ENCODE measurements at places on chromosomes 4 and X.
A peak's percentile ranks its signal among the peaks of the same experiment; 100 is the strongest.

- DNase-seq, result no peak
Observed at GRCh38 chr4:114922592-114922933, 190.9 kb downstream of the NDST4 start.

DNA sequence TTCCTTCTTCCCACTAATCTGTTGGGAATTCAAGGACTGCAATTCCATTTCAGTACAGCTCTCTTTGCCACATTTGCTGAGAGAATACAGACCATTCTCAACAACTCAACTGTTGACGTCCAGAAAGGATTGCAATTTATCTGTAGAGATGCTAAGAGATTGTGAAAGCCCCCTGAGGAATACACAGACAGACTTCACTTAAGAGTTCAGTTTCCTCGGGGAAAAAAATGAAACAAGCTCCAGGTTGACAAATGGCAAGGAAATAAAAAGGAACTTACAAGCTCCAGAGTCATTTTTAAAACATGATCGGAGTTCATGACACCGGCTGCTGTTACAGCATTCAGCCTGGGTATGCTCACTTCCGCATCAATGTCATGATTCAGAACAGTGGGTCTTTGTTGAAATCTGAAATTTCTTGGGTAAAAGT is 13.8 kb downstream of the TLR10 start:
- no peak for DNase-seq

DNA sequence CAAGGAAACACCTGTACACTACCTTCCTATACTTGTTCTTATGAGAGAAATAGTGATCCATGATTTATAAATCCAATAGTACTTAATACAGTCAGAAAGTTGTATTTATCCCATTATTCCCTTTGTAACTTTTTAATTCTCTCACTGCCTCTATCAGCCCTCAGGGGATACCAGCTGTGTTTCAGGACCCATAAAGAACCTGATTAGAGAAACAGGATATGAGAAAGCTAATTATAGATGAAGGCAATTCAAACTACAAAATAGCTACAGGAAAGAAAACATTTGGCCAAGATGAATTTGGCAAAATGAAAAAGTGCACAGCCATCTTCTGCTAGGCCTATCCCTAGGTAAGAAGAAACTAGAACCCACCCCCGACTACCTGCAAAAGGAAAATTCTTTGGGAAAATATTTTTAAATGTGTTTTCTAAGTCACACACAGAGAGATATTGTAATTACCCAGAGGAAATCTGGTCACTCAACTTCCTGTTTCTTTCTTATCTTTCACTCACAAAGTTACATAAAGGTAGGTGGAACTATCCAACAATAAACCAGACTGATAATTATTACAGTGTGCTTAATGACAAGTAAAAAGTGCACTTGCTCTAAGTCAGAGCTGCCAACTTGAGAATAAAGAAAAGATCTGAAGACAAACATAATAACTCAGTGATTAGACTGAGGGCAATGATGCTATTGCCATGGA is 836.5 kb upstream of the HTR2C start:
- DNase-seq, result no peak

GRCh38 chr4:165301833-165302232 is 25.6 kb upstream of the MSMO1 start:
- DNase-seq, result no peak

- no peak for DNase-seq
Observed at GRCh38 chr4:145520172-145520571, 38.5 kb downstream of the SMAD1 start.

DNA sequence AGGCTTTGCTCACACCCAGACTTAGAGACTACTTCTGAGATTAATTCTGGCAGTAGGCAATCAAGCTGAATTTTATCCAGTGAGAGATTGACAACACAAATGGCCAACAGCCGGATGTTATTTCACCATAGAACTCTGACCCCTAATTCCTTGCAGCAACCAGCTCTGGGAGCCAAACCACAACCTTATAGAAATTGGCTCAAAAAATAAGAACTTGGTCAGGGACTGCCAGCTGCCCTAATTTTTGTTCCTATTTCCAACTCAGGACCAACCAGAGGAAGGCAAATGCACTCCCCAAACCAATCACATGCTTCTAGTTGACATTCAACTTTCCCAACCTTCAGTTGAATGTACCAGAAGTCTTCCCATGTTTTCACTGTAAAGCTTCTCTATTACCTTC is 269.7 kb downstream of the HS3ST1 start:
- DNase-seq, result no peak

DNA sequence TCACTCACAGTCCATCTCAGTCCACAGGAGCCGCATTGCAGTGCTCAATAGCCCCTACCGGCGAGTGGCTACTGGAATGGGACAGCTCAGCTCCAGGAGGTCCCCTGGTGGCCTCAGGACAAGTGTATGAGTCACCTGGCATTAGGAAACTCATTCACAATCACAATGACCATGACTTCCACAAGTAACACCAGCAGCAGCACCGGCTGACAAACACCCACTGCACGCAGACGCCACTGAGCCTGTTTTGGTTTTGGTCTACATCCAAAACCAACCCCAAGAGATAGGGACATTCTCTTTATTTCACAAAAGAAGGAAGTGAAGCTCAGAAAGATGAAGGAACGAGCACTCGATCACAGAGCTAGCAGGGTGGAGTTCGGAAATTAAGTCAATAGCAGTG is 8.1 kb downstream of the JAKMIP1 start:
- DNase-seq, result no peak

DNA sequence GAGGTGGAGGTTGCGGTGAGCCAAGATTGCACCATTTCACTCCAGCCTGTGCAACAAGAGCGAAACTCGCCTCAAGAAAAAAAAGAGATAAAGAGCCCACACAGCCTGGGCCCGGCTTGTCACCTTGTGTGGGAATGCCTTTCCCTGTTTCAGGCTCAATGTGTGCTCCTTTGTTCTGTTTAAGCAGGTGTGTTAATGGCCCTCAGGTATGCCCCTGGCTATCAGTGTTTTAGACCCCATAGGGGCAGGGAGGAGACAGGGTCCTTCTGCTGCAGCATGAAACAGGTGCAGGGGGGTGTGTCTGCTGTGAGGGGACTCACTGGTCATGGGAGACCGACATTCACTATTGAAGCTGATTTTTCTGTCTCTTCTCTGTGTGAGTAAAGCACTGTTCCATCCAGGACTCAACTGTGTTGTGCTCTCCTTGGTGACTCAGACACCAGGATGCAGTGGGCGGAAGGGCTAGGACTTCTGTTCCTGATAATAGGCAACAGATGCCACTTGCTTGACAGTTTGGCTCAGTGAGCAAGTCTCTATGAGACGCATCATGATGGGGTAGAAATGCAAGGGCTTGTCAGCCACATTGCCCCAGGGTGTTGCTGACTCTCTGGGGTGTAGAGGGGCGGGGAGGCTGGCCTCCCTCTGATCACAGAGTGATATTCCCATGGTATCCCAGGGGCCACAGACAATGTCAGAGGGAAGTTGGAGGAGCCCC is 15.6 kb upstream of the LAP3 start:
- peak; percentile 0 for DNase-seq

- no peak for DNase-seq
Observed at GRCh38 chr4:175891851-175892250, 79.8 kb upstream of the GPM6A start.

- no peak for DNase-seq
Observed at GRCh38 chrX:31483336-31483735, 411.5 kb upstream of the FTHL17 start.

DNA sequence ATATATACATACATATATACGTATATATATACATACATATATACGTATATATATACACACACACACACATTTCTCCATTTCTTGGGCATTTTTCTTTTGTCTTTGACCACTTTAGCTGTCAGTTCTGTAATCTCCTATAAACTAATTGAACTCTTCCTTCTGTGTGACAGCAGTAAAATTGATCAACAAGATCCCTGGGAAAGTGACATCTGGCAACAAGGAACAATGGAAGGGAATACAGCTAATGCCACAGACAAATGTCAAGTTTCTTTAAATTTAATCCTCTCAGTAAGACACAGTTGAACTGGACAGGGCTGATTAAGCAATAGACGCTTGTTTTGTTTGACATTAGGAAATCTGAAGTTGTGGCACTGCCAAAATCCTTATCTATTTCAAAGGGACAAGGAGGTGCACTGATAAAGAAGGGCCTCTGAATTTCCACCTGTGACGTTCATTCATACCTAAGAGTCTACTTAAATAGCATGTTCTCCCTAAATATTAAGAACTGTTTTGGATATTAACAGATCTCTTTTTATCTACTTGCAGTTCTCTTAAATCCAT is 126.9 kb downstream of the RNF150 start:
- DNase-seq, result no peak

GRCh38 chr4:1809754-1810502 is 16.8 kb downstream of the FGFR3 start:
- peak; percentile 48 for DNase-seq

DNA sequence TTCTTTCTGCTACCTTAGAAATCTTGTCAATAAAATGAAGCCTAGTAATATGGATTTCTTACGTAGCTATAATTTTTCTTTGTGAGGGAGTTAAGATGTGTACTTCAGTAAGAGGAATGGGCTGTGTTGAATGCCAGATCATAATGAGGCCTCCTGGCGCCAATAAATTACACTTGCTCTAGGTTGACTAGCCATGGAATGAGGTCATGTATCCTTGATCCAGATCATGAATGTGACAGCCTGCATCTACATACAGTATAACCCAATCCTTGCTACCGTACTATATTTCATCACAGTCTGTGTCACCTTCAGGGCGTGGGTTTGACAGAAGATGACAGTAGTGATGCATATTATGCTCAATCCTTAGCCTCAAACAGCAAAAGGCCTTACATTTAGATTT is 36.2 kb downstream of the NHS start:
- DNase-seq, result no peak

DNA sequence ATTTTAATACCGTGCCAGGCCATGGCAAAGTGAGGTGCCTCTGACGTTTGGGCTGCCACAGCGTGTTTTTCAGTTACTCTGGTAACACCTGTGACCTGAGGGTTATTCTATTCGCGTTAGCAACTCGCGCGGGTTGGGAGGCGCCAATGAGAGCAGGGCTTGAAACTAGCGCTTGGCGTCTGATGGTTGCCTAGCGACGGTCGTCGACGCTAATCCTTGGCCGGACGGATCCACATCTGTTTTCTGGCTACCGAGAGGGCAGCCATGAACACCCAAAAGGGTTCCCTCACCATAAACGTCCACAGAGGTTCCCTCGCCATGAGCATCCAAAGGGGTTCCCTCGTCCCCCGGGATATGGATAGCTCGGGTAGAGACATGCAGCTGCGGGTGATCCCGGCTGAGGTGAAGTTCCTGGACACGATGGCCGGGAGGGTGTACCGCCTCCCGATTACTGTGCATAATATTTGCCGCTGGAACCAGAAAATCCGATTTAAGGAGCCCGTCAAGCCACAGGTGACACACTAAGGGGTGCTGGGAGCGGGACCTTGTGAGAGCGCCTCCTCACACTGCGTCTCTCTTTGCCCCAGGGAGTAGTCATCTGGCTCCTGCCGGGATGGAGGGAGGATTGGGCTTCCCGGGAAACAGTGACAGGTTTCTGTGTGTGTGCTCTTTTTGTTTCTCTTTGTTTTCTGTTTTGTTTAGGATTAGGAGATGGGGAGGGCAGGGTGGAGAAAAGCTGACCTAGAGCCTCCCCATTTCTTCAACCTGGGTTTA is at the start of gene CFAP47:
CFAP47 (plus strand) TSS at position 199 of the 774 bp plus-strand sequence; CDS start at position 265, 66 bp downstream.
- DNase-seq, result no peak

- DNase-seq, result no peak
Observed at GRCh38 chr4:78379040-78379439, 172.5 kb upstream of the ANXA3 start.

DNA sequence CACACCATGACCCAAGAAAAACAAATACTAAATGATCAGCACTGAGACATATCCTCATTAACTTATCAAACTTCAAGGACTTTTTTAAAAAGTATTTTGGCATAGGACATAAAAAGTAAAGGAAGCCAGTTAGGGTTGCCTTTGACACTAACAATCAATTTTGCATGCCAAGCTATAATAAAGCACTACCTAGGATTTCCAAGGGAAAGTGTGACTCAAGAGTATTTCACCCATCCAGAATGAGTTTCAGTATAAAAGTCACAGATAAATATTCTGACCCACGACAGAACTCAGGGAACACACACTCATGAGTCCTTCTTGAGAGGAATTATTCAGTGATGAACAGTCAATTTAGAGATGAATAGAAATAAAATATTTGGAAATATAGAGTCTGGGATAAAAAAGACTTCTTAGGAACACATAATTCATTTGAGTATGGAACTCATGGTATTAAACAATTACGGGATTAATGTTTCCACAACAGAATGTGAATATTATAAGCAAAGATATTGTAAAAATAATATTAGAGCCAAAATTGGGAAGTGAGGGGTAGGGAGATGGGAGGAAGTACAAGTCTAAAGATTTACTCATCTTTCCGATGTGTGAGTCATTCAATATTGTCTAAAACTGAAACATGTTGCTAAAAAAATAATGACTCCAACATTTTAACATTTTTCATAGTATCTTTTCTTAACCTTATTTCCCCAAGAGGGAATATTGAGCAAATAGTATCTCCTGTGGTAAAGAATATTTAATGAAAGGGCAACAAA is 143.5 kb upstream of the LNX1 start:
- DNase-seq, result no peak

DNA sequence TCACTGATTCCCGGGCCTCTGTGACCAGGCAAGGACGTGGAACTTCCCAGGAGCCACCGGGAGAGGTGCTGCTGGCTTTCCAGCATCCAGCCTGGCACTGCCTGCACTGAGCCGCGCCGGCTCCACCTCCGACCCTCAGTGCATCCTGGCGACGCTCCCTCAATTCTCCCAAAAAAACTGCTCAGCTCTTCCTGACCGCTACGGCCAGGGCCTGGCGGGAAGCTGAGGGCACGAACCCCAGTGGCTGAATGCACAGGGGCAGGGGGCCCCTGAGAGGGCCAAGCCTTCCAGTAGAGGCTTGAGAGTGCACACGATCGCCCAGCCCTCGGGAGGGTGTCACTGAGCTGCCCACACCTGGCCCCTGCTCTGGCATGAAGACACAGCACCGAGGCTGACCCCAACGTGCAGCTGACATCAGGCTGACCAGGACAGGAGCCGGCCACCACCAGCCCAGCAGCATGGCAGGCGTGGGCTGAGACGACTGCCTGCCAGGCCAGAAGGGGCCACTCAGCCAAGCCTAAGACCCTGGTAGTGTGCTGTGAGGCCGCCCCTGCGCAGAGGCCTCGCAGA is 6.9 kb downstream of the CTBP1 start:
- DNase-seq, result no peak

DNA sequence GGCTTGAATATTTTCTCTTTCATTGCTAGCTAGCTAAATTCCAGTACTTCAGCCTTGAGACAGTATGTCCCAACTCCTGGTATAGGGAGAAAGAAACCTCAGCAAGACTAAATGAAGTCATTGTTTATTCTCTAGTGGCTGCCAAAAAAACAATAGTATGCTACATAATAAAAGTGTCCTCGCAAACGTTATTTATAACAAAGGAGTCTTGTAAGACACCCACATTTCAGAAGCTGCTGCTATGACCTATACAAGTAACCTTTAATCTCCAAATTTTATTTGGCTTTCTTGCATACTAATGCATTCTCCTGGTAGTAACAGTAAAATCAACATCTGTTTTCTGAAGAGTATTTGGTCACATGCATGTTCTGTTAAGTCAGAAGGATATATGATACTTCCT is 28.8 kb downstream of the NEK1 start:
- DNase-seq, result no peak
